Occipital lobe (tissue), 3 donors: ENCODE measurements at places on chromosomes 13 and 19.

DNA sequence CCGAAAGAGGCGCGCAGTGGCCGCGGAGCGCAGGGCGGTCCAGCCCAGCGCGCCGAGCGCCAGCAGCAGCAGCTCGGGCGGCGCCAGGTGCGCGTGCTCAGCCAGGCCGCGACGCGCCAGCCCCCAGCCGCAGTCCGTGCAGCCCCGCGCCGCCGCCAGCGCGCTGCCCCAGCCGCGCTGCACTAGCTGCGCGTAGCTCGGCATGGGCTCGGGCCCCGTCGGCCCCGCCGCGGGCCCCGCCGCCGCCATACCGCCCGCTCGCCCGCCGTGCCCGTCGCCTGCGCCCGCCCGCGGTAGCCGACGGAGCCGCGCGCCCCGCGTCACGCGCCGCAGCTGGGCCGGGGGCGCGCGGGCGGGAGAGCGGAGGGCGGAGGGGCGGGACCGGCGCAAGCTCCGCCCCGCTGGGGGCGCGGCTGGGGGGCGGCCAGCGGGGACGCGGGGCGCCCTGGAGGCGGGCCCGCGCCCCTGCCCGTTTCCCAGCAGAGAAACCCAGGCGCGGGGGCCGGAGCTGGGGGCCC is at the start of gene CERS1:
Gene CERS1, minus strand, starts transcription at position 335 of the 518 bp plus-strand sequence. Its CDS starts 86 bp downstream, at position 249.
- peak; percentile 20 for DNase-seq

- DNase-seq: no peak
Measured at GRCh38 chr13:51770681-51771417, 33.1 kb downstream of the DHRS12 start.

DNA sequence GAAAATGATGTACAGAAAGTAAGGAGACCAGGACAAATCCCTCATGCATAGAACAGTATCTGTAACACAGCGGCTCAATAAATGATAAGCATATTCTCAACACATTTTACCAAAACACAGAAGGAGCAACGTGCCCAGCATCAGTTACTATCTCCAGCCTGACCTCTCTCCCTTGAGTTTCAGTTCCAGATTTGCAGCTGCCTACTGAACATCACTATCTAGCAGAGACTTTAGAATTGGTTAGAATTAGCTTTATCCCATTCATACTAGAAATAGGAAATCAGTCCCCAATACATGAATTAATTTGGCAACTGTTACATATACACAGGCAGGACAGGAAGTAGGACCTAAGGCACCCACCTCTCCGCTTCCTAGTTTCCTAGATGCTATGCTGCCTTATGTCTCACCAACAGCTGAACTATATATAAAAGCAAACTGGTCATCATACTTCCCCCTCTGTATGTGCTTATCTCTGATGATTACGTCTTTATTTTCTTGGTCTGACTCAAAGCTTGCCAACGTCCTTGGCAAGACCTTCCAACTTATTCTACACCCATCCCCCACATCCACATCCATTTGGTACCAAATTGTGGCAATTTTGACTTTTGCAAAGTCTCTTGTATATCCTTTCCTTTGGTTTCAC is 61.1 kb downstream of the SACS start:
- no peak for DNase-seq

- no peak for DNase-seq
Measured at GRCh38 chr13:99916366-99917103, 55.0 kb downstream of the ZIC5 start.

DNA sequence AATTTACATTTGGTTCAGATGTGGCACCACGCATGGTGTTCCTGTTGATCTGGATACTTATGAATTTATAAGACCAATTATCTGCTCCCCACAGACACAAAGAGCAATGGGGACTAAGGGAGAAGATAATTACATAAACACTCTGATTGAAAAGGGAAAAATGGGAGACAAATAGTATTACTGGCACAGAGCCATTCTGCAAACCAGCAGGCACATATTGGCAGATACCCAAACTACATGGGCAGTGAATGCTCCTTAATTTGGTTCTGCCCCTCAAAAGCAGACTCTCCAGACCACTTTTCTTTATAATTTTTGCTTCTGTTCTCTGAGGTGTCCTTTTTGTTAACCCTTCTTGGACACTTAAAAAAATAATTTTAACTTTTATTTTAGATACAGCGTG is 1674.2 kb downstream of the PCDH9 start:
- no peak for DNase-seq
